Mammary epithelial cell (primary cell): ENCODE measurements at places on chromosomes 1 and 21. TPM values are rescaled to one million over a fixed set of nuclear protein-coding genes. Genes with fewer than 3 reads are reported as not detected.
A peak's percentile ranks its signal among the peaks of the same experiment; 100 is the strongest.

DNA sequence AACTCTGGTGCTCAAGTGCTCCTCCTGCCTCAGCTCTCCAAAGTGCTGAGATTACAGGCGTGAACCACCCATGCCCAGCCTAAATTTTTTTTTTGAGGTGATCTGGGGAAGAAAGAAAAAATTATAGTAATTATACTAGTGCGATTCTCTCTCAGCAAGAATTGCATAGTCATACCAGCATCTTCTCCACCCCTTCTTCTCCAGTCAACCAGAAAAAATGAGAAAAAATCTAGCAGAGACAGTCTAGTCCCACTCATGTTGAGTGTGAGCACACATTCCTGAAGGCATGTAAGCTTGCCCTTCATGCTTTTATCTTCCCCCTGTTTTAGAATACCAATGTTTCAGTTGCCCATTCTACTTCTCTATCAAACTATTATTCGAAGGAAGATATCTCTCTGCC lies 207.6 kb downstream of the S1PR1 start:
- DNase-seq = no peak

Gene KRTAP13-2
- total RNA-seq = not detected

DNA sequence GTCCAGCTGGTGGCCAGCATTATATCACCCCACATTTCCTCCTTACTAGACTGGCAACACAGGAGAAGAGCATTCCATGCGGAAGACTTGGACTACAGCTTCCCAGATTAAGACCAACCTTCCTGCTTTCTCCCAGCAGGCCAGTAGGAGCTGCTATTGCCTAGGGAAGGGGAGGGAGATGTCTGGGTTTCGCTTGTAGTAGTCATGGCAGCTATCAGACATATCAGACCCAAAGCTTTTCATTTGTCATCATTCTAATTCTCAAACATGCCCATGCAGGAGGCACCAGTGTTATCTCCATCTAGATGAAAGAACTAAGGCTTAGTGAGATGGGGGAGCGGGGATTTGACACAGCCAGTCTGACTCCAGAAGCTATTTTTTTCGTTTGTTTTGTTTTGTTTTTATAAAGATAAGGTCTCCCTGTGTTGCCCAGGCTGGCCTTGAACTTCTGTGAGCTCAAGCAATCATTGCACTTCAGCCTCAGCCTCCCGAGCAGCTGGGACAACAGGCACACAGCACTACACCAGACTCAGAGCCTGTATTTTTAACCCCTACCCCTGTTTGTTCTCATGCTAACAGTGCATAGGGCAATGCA lies 4.5 kb downstream of the PLA2G2A start:
- peak; percentile 86 for DNase-seq

GRCh38 chr1:188735567-188735966 lies 1742.1 kb downstream of the BRINP3 start:
- DNase-seq = no peak

Gene CELA3A
- not detected in 2 replicates for total RNA-seq

Gene PTPN7
- not detected in 2 replicates for total RNA-seq

Gene BRINP2
- not detected in 2 replicates for total RNA-seq

DNA sequence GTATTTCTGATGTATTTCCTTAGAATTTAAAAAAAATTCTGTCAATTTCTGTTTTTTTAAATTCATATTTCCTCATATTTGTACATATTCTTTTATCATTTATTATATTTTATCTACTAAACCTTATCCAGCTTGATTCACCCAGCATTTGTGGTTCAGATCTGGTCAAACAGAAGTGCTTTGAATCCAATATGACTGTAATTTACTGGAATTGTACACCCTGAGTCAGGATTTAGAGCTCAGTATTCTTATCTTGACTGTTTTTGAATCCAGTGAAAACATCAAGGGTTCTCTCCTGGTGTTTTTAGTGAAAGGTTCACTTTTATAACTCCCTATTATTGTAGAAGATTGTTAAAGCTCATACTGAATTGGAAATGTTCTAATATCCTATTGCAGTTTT lies 1077.0 kb upstream of the NCAM2 start:
- DNase-seq = no peak

DNA sequence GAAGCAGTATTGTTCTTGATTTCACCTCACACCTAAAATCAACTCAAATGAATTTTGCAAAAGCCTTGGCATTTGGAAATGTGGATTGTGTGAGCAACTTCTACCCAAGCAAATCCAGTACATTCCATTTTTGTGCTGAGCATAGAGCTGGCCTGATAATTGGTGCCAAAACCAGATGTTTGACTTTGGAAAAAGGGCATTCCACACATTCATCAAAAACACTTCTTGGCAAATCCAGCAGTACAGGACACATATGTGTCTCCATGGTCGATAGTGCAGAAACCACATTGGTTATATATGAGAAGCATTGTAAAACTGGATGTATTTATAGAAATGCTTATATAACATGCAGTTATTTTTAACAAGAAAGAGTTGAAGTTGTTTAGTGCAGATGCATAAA lies 210.4 kb downstream of the KCNK2 start:
- no peak for DNase-seq

- DNase-seq = peak; percentile 73
Observed at GRCh38 chr1:209323743-209324142, 259.8 kb upstream of the CAMK1G start.

Gene FOXO6
- total RNA-seq = 0.28 and 0.37 TPM in 2 replicates

Gene PLD5
- total RNA-seq = 24.3 and 25.1 TPM in 2 replicates

DNA sequence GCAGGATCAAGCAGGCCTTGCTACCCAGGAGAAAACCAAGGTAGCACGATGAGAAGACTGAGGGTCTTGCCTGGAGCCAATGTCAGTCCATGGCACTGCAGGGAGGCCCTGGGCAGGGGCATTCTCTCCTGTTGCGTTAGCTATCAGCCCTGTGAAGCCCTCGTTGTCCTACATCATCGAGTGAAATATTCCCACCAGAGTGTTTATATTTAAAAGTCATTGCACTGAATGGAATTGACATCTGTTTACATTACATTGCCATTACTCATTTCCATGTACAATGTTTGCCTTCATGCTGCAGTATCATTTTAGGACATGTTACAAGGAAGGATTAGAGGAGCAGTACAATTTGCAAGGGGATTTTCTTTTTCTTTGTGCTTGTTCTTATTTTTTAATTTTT lies 243.9 kb downstream of the KAZN start:
- DNase-seq = no peak

DNA sequence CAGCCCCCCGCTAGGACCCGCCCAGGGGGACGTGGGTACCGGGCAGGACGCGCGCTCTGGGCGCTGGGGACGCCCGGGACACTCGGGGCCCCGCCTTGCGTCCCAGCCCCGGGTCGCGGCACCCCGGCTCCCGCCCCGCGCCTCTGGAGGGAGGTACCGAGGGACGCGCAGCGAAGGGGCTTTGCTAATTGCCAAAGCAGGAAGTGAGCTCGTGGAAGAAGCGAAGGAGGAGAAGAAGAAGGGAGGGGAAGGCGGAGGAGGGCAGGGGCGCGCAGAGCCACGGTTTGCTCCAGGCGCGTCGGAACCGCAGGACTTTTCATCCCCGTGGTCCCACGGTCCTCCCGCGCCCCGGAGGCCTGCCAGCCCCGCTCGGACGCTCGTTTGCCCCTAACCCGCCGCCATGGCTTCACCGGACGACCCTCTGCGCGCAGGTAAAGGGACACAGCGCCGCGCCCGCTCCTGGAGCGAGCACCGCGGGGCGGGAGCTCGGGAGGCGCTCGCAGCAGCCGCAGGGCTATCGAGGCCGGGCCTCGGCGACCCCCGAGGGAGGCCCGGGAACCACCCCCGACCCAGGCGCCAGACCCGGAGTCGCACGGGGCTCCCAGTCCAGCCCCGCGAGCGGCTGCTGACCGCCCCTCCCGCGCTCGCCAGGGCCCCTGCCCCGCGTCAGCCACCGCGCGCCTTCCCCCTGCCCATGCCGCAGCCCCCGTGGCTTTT lies 1.3 kb downstream of the EDARADD start:
- DNase-seq = peak; percentile 54

GRCh38 chr1:18132711-18133541 lies 25.3 kb downstream of the IGSF21 start:
- no peak for DNase-seq

GRCh38 chr1:86068841-86069756 lies 87.5 kb downstream of the COL24A1 start:
- DNase-seq = peak; percentile 0

GRCh38 chr1:200243042-200243437 lies 166.8 kb downstream of the ZNF281 start:
- no peak for DNase-seq

- DNase-seq = peak; percentile 54
Observed at GRCh38 chr1:32539584-32540571, 651 bp downstream of the ZBTB8A start.

- no peak for DNase-seq
Observed at GRCh38 chr1:232291681-232292080, 338.3 kb downstream of the SIPA1L2 start.

Gene ACTN2
- 0.17 TPM for total RNA-seq

- DNase-seq = peak; percentile 77
Observed at GRCh38 chr1:160953030-160953429, 1.6 kb downstream of the ITLN2 start.

DNA sequence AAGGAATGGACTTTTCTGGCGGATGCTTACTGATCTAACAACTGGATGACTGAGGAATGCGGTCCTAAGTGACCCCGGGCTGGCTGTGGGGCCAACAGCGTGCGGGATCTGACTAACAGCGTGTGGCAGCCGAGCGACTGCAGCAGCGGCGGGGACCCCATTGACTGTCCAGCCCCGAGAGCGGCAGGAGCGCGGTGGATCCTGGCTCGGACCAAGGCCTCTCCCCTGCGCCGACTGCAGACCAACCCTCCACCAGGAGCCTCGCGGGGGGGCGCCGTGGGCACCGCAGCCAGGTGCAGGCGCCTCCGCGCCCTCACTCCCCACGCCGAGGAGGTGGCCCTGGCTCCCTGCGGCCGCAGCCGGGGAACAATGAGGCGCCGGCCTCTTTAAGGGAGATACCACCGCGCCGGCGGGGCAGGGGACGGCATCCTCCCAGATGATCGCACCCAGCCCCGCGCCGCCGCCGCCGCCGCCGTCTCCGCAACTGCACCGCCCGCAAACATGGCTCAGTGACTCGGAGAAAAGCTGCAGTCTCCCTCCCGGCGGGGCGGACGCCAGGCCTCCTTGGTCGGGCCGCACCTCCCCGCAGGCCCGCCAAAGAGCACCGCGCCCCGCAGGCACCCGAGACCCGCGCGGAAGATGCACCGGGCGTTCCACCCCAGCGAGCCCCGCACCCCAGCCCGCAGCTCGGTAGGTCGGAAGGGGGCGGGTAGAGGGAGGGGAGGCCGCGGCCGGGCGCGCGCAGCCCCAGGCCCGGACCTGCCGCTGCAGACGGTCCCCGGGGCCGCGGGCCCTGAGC lies 694 bp upstream of the PDIK1L start:
- DNase-seq = peak; percentile 71

DNA sequence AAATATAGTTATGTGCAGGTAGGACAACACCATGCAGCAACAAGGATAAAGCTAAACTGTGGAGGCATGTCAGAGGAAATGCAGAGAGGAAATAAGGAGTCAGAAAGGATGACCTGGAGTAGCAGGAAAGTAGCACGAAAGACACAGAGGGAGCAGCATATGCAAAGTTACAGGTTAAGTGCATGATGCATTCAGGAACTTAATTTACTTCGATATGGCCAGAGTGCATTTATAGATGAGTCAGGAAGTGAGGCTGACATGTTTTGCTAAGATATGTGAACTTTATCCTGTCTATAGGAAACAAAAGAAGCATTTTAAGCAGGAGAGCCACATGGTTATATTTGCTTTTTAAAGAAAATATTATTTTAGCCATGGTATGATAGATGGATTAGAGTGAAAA lies 15.4 kb upstream of the MUTYH start:
- DNase-seq = no peak

Gene TMEM222
- 31.5 and 39.9 TPM in 2 replicates for total RNA-seq

Gene RPTN
- total RNA-seq = not detected in 2 replicates

Gene NADK
- total RNA-seq = 34.2 TPM

Gene OR2T11
- not detected in 2 replicates for total RNA-seq

GRCh38 chr1:54421101-54421504 lies 14.9 kb upstream of the SSBP3 start:
- peak; percentile 80 for DNase-seq

GRCh38 chr1:224922404-224923164 lies 6.9 kb upstream of the DNAH14 start:
- DNase-seq = peak; percentile 39

DNA sequence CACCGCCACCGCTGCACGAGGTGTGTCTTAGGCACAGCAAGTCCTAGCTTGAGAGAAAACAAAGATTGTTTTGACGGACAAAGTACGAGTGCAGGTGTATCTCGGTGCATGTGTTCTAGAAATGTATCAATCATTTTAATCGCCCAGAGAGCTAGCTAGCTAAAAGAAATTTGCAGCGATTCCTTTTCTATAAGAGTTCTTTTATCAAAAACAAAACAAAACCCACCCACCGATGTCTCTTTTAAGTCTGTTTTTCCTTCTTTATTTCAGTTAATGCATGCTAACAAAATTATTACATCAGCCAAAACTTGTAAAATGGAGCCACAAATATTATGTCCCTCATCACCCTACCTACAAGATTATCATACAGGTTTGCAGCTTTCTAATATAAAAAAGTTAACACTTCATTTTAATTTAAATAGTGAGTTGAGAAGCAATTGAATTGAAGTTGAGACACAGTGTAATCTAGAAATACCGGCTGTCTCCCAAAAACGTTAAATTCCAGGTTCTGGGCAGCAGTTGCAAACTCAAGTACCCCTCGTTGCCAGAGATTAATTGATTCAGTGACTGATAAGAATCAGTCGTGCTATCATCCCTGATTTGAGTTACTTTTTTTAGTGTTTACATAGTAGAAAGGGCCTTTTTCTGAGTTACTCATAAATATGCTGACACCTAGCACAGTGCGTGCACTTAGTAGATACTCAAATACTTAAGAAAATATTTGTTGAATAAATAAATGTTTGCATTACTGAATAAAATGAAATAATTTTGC lies 1.5 kb upstream of the SYDE2 start:
- DNase-seq = peak; percentile 38

DNA sequence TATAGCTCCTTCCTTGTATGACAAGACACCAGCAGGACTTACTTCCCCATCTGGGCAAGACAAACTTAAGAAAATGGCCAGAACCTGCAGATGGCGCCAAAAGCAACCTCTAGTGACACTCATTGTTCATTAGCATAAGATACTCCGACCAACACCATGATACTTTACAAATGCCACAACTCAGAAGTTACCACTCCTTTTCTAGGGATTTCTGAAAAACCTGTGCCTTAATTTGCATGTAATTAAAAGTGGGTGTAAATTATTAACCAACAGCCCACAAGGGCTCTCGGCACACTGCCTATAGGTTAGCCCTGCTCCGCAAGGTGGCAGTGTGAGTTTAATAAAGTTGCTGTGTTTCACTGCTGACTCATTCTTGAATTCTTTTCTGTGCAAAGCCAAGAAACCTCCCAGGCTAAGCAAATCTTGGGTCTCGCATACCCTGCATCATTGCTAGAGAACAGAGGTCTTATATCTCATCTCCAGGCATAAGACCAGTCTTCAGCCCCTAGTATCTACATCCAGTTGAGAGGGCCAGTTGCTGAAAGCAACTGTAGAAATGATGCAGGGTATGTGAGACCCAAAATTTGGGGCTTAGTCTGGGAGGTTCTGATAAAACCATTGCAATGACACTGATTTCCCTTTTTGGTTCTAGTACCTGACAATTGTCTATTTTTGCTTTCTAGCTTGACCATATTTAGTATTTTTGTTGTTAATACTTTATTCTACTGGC lies 86.4 kb downstream of the FAF1 start:
- DNase-seq = peak; percentile 31

- DNase-seq = no peak
Observed at GRCh38 chr1:39272027-39272797, 67.7 kb downstream of the MACF1 start.

Gene NBPF4
- total RNA-seq = not detected

Gene ALPL
- not detected for total RNA-seq

GRCh38 chr1:234238060-234238459 lies 135.2 kb upstream of the COA6 start:
- no peak for DNase-seq

GRCh38 chr1:57033222-57034001 lies 67.6 kb upstream of the C8B start:
- no peak for DNase-seq

Gene SLFNL1
- 0.12 and 0.16 TPM in 2 replicates for total RNA-seq
